Stimulated activated CD4-positive, alpha-beta T cell treated with anti-CD3 and anti-CD28 coated beads, TNF-alpha, amount 100 ng/mL, for 1 hour (primary cell): ENCODE measurements at places on chromosomes 16 and 17.

GRCh38 chr16:8113843-8114242, 476.5 kb downstream of the TMEM114 start:
- DNase-seq: no peak

DNA sequence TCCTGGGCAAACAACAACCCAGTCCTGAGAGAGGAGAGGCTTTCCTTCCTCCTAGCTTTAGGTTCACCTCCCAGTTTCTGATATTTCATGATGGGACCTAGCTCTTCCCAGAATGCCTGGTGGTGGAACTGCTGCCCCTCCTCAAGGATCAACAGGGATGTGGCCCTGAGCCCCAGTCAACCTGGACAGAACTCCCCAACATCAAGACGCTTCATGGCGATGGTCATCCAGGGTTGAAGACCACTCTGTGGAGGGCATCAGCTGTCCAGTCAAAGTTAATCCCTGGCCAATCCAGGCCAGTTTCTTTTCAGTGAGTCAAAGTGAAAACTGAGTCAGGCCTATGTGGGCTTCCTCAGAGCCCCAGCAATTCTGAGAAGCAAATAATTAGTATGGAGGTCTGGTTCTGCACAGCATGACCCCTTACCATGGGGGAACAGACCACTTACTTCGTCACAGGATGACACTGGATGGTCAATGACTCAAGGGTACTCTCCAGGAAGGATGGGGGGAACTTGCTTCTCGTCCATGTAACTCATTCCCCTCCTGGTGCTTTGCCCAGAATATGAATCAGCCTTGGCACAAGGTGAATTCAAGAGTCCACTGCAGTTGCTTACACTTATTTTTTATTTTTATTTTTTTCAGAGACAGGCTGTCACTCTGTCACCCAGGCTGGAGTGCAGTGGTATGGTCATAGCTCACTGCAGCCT, 14.7 kb upstream of the XYLT2 start:
- no peak for DNase-seq

DNA sequence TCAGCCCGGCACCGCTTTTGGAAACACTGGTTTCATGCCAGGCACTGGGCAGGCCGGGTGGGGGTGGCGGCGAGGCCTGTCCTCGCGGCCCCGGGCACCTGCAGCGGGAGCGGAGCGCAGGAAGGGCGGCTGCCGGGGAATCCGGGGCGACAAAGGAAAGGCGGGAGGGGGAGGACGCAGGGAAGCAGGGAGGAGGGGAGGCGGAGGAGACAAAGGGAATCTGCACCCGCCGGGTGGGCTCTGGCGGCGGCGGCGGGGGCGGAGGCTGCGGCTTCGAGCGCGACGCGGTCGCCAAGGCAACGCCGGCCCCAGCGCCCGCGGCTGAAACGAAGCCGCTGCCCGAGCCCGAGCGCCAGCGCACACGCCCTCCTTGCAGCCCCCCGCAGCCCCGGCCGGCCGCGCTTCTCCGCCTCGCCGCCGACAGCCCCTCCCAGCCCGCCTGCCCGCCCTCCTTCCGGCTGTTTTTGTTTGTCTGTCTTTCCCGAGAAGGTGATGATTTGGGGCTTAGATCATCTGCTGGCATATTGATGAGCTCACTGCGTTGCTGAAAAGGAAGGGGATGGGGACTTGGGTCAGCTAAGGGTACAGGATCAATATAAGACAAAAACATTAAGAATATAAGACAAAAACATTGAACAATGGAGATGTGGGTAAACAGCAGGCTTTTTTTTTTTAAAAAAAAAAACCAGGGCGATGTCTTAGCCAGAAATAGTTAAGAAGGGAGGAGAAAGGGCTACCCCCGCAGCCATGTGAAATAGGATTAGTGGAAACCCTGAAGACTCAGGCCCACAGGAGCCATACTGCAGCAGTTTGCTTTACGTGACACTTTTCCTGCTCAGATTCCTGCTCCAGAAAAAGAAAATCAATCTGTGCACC, 32.7 kb downstream of the CDK5R1 start:
- DNase-seq: peak; percentile 51

DNA sequence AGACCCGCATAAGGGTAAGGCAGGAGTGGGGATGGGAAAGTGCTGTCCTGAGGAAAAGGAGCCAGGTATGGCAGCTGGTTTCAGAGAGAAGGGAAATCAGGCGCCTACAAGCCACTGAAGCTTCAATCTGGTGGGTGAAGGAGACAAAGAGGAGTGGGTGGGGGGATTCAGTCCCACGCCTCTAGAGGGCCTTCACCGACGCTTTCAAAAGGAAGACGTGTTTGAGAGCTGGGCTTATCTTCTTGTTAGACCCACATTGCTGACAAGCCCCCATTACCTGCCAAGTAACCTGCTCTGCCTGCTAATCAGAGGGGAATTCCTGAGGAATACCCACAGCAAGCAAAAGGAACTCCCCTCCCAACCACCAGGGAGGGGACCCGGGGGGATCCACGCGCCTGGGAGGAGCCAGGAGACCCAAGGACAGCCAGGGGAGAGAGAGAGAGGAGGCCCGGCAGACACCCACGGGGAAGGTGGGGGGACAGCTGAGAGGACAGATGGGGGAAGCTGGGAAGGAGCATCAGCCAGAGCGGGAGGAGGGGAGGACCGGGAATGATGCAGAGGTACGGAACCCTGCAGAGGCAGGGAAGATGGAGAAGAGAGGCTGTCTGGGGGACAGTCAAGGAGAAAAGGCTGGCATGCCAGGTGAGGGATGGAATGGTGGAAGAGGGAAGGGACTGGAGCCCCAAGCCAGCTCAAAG, 1.0 kb downstream of the MTMR4 start:
- no peak for DNase-seq

DNA sequence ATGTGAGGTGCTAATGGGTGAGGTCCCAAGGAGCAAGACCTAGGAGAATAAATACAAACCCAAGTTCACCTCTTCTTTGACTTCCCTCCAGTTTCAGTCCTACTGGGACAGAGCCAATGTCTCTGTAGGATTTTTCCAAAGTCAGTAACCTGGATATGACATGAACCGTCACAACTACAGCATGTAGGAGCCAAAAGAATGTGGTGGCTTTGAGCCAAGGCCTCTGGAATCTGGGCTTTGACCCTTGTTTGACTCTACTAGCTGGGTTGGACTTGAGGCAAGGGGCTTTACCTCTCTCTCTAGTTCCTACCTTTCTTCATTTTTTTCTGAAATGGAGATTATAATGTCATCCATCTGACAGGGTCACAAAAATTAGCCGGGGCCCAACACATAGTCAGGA, 91.4 kb downstream of the CACNG3 start:
- no peak for DNase-seq

- DNase-seq: no peak
Measured at GRCh38 chr16:80253741-80254140, 287.1 kb upstream of the DYNLRB2 start.

DNA sequence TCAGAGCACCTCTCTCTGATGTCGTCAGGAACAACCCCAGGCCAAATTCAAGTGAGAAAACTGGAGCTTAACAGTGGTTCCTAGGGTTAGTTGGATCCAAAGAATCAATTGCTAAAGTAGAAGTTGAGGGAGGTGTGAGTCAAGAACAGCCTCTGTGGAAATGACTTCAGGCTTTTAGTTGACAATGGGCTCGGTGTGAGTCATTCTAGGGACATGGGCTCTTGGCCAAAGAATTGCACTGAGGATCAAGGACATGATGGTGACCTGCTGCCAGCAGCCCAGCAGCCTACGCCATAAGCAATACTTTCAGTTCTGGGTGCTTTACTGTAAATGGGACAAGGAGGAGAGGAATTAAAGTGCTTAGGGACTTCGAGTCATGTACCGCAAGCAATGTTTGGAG, 32.1 kb upstream of the SMURF2 start:
- no peak for DNase-seq

DNA sequence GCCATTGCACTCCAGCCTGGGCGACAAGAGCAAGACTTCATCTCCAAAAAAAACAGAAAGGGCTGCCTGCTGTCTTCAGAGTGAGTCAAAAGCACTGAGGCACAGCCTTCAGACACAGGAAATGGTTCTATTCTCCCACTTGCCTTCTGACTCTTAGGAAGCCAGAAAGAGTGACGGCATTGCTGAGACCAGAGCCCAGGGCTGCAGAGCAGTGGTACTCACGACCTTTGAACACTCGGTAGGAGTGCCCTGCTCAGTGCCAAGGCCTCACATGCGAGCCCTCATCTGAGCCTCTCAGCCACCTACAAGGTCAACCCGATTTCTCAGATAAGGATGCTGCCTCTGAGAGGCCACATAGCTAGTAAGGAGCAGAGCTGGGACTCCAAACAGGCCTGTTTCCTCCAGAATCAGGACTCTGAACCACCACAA, 3.5 kb upstream of the ITGAE start:
- DNase-seq: no peak

DNA sequence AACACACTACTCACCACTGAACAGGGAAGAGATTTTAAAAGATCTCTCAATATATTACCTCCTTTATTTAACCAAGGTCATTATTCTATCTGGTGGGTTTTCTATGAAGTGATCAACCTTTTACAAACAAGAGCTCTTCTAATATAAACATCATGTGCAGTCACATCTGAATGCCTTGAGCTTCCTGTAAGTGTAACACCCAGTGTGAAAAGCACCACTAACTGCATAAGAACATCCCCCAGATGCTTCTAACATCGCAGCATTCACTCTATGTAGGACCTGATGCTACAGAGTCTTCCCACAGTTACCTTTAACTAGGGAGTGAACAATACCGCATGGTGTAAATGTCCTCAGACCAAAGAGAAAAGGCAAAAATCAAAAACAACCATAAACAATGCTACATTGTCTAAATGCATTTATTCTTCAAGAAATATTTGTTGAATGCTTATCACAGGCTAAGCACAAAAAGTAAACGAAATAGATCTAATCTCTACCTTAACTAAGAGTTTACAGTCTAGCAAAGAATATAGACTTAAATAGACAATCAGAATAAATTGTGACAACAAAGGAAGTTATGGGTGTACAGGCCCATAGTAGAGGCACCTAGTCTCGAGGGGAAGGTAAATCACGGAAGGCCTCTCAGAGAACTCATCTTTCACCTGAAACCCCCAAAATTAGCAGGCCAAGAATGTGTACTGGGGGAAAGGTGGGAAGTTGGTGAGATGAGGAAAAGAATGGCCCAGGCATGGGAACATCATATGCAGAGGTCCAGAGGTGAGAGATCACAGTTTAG, 16.2 kb downstream of the SKAP1 start:
- DNase-seq: no peak

- no peak for DNase-seq
Measured at GRCh38 chr16:8188841-8189240, 401.5 kb downstream of the TMEM114 start.

- no peak for DNase-seq
Measured at GRCh38 chr17:10666906-10667305, 9.8 kb upstream of the MYH3 start.

- DNase-seq: no peak
Measured at GRCh38 chr16:17023606-17024005, 447.2 kb downstream of the XYLT1 start.
